ENCODE measurements at places on chromosomes 5 and 9. TPM values are rescaled to one million over a fixed set of nuclear protein-coding genes. Genes with fewer than 3 reads are reported as not detected.

DNA sequence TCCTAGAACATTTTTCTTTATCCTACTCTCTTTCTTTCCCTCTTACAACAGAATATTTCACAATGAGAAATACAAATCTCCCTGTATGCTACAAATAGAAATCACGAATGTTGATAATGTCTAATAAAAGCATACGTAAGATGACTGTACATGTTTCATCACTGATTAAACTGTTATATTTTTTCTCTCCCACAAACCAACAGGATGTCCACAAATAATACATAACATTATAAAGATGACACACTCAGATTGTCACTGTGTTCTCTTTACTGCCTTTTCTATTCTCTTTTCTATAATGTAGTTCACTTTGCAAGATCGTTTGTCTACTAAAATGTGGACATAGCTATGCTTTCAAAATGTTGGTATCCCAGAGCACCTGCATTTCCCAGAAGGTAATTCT lies 90.7 kb upstream of the PARP8 start:
- no peaks in the 10 kb centered on the region for H3K36me3 ChIP-seq
- H3K27me3 ChIP-seq, result no peaks in the 10 kb centered on the region
- H3K27ac ChIP-seq, result no peak overlapping the region
- H3K4me3 ChIP-seq, result no peak overlapping the region
- DNase-seq, result no peak

ZBED3 gene
- total RNA-seq, result 6.3 TPM

DNA sequence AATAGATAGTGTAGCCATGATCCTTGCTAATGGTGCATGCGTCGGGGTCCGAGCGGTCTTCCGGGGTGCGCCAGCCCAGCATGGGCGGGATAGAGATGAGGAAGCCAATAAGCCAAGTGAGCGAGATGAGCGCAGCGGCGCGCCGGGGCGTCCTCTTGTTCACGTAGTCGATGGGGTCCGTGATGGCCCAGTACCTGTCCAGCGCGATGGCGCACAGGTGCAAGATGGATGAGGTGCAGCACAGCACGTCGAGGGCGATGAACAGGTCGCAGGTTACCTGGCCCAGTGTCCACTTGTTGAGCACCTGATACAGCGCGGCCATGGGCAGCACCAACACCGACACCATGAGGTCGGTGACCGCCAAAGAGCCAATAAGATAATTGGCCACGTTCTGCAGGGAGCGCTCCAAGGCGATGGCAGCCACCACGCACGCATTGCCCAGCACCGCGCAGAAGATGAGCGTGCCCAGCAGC lies 1.1 kb downstream of the HTR1A start:
- H3K27ac ChIP-seq, result no peak overlapping the region
- DNase-seq, result peak; percentile 71
- peaks cover 46% of the 10 kb centered on the region for H3K27me3 ChIP-seq
- H3K36me3 ChIP-seq, result no peaks in the 10 kb centered on the region

DNA sequence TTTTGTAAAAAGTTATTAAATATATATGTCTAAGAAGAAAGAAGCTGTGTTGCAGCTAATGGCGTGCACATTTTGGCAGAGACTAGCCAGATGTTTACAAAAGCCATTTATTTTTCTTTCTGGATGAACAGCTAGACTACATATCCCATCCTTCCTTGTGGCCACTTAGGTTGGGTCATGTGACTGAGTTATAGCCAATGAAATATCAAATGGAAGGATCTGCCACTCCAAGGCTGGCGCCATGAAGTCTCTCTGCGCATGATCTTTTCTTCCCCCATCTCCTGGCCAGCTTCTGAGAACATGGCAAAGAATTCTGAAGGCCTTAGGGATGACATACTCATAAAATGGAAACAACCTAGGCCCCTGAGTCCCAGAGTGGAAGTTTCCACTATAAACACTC lies 244.2 kb upstream of the DAB2 start:
- H3K36me3 ChIP-seq, result no peaks in the 10 kb centered on the region
- no peaks in the 10 kb centered on the region for H3K4me1 ChIP-seq
- no peak for DNase-seq
- H3K4me3 ChIP-seq, result no peak overlapping the region
- H3K27me3 ChIP-seq, result no peaks in the 10 kb centered on the region
